Naive thymus-derived CD4-positive, alpha-beta T cell (primary cell): ENCODE measurements at places on chromosomes 6 and 20. TPM values are rescaled to one million over a fixed set of nuclear protein-coding genes. Genes with fewer than 3 reads are reported as not detected.

FKBP1C gene
- total RNA-seq, result not detected

MAN1A1 gene
- 21.3 and 22.3 TPM in 2 replicates for total RNA-seq

MLN gene
- total RNA-seq, result not detected

BTN1A1 gene
- total RNA-seq, result not detected in 2 replicates

TINAG gene
- total RNA-seq, result not detected in 2 replicates

COX4I2 gene
- total RNA-seq, result not detected in 2 replicates

DAAM2 gene
- total RNA-seq, result not detected

HSPA12B gene
- total RNA-seq, result not detected

- no peaks in the 10 kb centered on the region for H3K27me3 ChIP-seq
- H3K4me1 ChIP-seq, result no peaks in the 10 kb centered on the region
- no peak overlapping the region for H3K27ac ChIP-seq
- DNase-seq, result no peak
- no peaks in the 10 kb centered on the region for H3K36me3 ChIP-seq
Observed at GRCh38 chr20:18397030-18397429, 69.8 kb downstream of the DZANK1 start.

- no peak overlapping the region for H3K4me3 ChIP-seq
- H3K4me1 ChIP-seq, result no peaks in the 10 kb centered on the region
- H3K27me3 ChIP-seq, result no peaks in the 10 kb centered on the region
- no peak for DNase-seq
Observed at GRCh38 chr20:45113865-45114264, 1.1 kb downstream of the WFDC5 start.

- H3K27me3 ChIP-seq, result no peaks in the 10 kb centered on the region
- H3K4me3 ChIP-seq, result no peak overlapping the region
- no peaks in the 10 kb centered on the region for H3K4me1 ChIP-seq
- H3K36me3 ChIP-seq, result no peaks in the 10 kb centered on the region
Observed at GRCh38 chr20:37430778-37431460, 85.0 kb downstream of the SRC start.

DNA sequence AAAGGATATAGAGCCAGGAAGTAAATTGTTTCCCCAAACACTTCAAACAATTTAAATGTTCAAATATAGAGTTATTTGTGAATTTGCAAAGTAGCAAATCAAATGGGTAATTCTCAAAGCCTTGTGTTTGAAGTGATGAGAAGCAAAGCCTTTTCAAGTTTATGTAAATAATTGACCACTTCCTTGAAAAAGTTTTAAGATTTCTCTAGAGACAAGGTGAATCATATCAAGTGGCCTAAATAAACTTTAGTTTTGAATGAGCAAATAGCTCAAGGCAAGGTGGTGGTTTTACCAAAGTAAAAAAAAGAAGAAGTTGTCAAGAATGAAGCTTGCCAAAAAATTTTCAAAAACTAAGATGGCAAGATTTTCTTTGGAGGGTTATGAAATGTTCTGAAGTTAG is 42.6 kb upstream of the IFNGR1 start:
- no peaks in the 10 kb centered on the region for H3K36me3 ChIP-seq
- H3K4me3 ChIP-seq, result no peak overlapping the region
- DNase-seq, result no peak
- no peaks in the 10 kb centered on the region for H3K27me3 ChIP-seq
- no peaks in the 10 kb centered on the region for H3K4me1 ChIP-seq

GRCh38 chr20:44001667-44002596 is 87.3 kb downstream of the TOX2 start:
- no peak overlapping the region for H3K27ac ChIP-seq
- H3K4me3 ChIP-seq, result no peak overlapping the region
- no peaks in the 10 kb centered on the region for H3K4me1 ChIP-seq
- no peak for DNase-seq

DNA sequence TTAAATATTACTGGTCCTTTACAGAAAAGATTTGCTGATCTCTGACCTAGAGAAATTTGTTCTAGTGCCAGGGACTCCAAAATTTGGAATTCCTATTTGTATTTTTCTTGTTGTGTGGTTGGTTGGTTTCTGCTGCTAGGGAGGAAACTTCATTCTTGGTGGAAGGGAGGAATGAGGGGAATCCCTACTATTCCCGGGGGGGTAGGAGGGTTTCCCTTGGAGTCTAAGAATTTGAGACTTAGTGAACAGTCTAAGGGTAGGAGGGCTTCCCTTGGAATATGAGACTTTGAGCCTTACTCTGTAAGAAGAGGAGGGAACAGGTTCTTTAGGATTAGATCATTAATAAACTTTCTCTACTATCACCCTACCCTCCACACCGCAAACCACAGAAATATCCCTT is 67.1 kb upstream of the ADGRF1 start:
- DNase-seq, result no peak
- no peaks in the 10 kb centered on the region for H3K27me3 ChIP-seq
- H3K4me1 ChIP-seq, result no peaks in the 10 kb centered on the region
- no peak overlapping the region for H3K4me3 ChIP-seq
- H3K36me3 ChIP-seq, result no peaks in the 10 kb centered on the region

GRCh38 chr6:119110601-119111548 is 32.4 kb upstream of the FAM184A start:
- no peak overlapping the region for H3K4me3 ChIP-seq
- DNase-seq, result peak; percentile 47
- H3K36me3 ChIP-seq, result no peaks in the 10 kb centered on the region
- H3K27me3 ChIP-seq, result no peaks in the 10 kb centered on the region

GRCh38 chr6:165659945-165660856 is 2.8 kb downstream of the PDE10A start:
- H3K4me1 ChIP-seq, result no peaks in the 10 kb centered on the region
- no peak overlapping the region for H3K27ac ChIP-seq

DNA sequence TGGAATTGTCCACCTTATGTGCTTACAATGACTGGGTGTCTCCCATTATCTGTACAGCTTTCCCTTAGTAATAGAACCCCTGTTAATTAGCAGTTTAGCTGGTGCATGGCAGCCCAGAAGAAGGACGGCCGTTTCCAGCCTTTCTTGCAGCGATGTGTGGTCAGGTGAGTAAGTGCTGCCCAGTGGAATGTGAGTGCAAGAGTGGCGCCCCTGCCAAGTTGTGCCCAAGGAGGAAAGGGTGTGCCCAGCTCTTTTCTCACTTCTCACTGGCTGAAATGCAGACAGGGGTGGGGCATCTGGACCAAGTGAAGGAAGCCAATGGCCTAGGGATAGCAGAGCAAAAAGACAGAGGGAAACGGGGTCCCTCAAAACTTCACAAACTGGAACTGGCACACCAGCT is 296.8 kb downstream of the PREX1 start:
- no peaks in the 10 kb centered on the region for H3K4me1 ChIP-seq
- DNase-seq, result no peak
- no peaks in the 10 kb centered on the region for H3K27me3 ChIP-seq
- H3K27ac ChIP-seq, result no peak overlapping the region
- H3K4me3 ChIP-seq, result no peak overlapping the region

DNA sequence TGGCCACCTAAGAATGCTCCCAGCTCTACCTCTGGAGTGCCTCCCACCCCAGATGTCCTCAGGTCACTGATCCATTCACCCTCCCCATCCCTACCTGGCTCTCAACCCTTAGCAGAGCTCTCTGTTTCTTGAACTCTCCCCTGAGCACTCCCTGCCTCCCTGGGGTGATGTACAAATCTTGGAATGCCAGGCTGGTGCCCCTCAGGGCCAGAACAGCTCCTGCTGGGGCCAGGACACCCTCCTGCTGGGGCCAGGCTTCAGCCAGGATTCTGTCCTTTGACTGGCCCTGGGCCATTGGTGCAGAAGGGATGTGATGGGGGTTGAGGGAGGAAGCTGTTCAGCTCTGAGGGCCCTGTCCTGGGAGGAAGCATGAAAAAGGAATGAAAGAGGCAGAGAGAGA is 30.0 kb downstream of the MYT1 start:
- no peaks in the 10 kb centered on the region for H3K4me1 ChIP-seq
- no peaks in the 10 kb centered on the region for H3K27me3 ChIP-seq
- no peaks in the 10 kb centered on the region for H3K36me3 ChIP-seq
- H3K4me3 ChIP-seq, result no peak overlapping the region
- no peak for DNase-seq
- H3K27ac ChIP-seq, result no peak overlapping the region

GRCh38 chr6:157928428-157928827 is 53.2 kb upstream of the SYNJ2 start:
- H3K4me1 ChIP-seq, result no peaks in the 10 kb centered on the region
- DNase-seq, result no peak
- no peak overlapping the region for H3K4me3 ChIP-seq
- peaks cover 16% of the 10 kb centered on the region for H3K36me3 ChIP-seq
- no peak overlapping the region for H3K27ac ChIP-seq

DNA sequence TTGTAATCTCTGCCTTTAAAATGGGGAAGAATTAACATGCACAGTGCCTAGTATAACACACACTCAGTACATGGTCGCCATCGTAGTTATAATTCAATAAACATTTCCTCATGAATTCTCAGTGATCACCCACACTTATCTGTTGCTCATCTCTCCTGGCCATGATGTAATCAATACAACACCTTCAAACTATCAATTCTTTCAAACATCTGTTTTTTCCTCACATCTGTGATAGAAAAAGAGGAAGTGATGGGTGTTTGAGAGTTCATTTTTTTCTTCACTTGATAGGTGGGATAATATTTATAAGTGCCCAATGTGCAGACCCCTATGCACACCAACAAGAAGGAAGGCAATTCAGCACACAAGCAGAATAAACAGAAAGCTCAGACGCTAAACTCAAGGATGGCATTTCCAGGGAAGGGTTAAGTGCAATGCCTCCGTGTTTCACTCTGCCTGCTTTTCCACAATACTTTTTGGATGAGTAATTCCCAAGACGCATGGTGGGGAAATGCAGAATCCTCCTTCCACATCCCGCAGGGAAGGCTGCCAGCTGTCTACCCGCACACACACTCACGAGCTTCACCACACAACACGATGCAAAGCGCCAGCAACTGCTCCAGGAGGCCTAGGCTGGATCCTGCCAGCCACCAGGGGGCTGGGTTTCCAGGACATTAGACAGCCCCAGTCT is 100.3 kb downstream of the GMPR start:
- DNase-seq, result no peak
- H3K4me1 ChIP-seq, result no peaks in the 10 kb centered on the region
- no peak overlapping the region for H3K4me3 ChIP-seq
- H3K27me3 ChIP-seq, result no peaks in the 10 kb centered on the region
- no peak overlapping the region for H3K27ac ChIP-seq

GRCh38 chr6:157097255-157097955 is 225.9 kb downstream of the TMEM242 start:
- no peaks in the 10 kb centered on the region for H3K27me3 ChIP-seq
- peaks cover 22% of the 10 kb centered on the region for H3K4me1 ChIP-seq
- no peak for DNase-seq
- peak overlapping the region; percentile 46 for H3K27ac ChIP-seq
- H3K36me3 ChIP-seq, result no peaks in the 10 kb centered on the region

DNA sequence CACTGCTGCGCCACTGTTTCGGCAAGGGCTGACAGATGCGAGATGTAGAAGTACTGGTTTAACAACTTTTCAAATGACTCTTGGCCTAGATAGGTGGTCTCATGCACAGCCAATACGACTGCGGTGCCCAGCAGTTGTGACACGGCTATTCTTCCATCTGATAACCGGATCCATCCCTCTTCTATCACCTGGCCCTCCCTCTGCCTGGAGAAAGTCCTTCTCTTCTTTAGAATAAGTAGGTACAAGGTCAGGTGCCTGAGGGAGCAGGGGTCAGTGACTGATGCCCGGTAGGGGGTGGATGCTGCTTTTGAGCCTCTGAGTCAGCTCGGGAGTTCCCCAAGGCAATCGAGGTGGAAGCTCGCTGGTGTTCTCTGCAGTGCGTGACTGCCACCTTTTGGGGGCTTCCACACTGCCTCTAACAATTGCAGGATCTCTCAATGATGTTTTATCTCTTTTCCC is 166.8 kb upstream of the GRIK2 start:
- no peaks in the 10 kb centered on the region for H3K27me3 ChIP-seq
- no peak for DNase-seq
- H3K27ac ChIP-seq, result no peak overlapping the region
- no peaks in the 10 kb centered on the region for H3K4me1 ChIP-seq

DNA sequence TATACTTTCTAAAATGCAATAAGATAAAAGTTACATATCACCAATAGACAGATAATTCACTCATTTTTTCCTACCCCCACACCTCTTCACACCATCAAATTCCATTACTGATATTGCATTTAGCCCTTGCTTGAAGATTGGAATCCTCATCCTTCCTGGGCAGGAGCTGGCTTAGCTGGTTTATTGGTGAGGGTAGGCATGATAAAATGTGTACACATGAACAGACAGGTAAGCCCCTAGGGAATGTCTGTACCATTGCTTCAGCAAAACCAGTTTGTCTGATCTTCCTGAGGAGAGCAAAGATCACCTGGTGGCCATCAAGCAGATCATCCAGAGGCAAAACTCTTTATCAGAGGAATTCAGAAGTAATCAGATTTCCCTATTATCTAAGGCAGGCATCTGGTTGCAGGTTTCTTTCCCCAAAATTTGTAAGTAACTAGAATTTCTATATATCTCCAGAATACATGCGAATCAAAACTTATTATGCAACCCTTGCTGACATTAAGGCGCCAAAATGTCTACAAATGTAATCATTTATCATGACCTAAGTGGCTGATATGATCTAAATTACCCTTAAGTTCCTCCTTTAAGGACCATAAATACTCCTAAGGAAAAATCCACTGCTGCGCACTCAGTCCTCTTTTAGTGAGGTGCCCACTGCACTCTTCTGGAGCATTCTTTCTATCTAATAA is 6.6 kb upstream of the FABP7 start:
- DNase-seq, result no peak
- no peak overlapping the region for H3K4me3 ChIP-seq
- no peaks in the 10 kb centered on the region for H3K36me3 ChIP-seq
- no peak overlapping the region for H3K27ac ChIP-seq

GRCh38 chr6:87082160-87082721 is 12.7 kb downstream of the CGA start:
- H3K4me3 ChIP-seq, result no peak overlapping the region
- no peaks in the 10 kb centered on the region for H3K4me1 ChIP-seq
- no peak overlapping the region for H3K27ac ChIP-seq

- peaks cover 12% of the 10 kb centered on the region for H3K4me1 ChIP-seq
- DNase-seq, result peak; percentile 53
Observed at GRCh38 chr6:26215585-26216358, 128.5 kb downstream of the HFE start.

DNA sequence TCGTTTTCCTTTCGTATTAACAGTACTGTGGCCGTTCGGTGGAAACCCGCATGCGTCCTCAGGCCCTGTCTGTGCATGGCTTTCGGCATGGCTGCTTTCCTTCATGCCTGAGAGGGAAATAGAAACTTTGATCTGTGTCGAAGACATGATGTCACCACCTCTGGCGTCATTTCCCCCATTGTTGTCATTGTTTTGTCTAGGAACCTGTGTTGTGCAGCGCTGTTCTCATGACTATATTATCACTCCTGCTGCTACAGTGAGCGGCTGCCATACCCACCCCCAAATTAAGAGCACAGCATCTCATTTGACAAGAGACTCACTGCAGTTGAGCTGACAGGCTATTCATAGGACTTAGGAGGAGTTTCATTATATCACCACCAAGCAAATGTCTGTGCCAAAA is 172.3 kb downstream of the TMEM242 start:
- no peaks in the 10 kb centered on the region for H3K27me3 ChIP-seq
- H3K27ac ChIP-seq, result no peak overlapping the region
- no peak overlapping the region for H3K4me3 ChIP-seq
- peaks cover 4% of the 10 kb centered on the region for H3K36me3 ChIP-seq
- no peak for DNase-seq

GRCh38 chr6:31058128-31058894 is 48.0 kb downstream of the MUC22 start:
- peaks cover 4% of the 10 kb centered on the region for H3K27me3 ChIP-seq
- H3K27ac ChIP-seq, result no peak overlapping the region
- H3K4me3 ChIP-seq, result no peak overlapping the region
- no peaks in the 10 kb centered on the region for H3K36me3 ChIP-seq
- H3K4me1 ChIP-seq, result no peaks in the 10 kb centered on the region
